C1 segment of cervical spinal cord (tissue), 14 donors: ENCODE measurements at places on chromosomes 1 and 21.
A peak's percentile ranks its signal among the peaks of the same experiment; 100 is the strongest.

DNA sequence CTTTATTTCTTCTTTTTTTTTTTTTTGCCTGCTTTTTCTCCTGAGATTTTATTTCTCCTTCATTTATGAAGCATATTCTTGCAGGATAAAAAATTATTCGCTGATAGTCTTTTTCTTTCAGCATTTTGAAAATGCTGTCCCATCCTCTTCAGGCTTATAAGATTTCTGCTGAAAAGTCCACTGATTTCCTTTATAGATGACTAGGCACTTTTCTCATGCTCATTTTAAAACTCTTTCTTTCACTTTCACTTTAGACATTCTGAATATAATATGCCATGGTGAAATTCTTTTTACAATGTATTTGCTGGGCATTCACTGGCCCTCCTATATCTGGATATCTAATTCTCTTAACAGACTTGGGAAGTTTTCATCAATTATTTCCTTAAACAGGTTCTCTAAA is 25.5 kb upstream of the GTF2B start:
- no peak for DNase-seq

DNA sequence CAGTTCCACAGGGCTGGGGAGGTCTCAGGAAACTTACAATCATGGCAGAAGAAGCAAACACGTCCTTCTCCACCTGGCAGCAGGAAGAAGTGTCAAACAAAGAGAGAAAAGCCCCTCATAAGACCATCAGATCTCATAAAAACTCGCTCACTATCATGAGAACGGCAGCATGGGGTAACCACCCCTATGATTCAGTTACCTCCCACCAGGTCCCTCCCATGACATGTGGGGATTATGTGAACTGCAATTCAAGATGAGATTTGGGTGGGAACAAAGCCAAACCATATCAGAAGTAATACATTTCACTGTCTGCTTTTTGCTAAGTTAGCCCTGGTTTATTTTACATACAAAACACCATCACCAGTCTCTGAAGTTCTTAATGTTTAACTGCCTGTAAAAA is 68.5 kb downstream of the RBM11 start:
- DNase-seq: no peak

DNA sequence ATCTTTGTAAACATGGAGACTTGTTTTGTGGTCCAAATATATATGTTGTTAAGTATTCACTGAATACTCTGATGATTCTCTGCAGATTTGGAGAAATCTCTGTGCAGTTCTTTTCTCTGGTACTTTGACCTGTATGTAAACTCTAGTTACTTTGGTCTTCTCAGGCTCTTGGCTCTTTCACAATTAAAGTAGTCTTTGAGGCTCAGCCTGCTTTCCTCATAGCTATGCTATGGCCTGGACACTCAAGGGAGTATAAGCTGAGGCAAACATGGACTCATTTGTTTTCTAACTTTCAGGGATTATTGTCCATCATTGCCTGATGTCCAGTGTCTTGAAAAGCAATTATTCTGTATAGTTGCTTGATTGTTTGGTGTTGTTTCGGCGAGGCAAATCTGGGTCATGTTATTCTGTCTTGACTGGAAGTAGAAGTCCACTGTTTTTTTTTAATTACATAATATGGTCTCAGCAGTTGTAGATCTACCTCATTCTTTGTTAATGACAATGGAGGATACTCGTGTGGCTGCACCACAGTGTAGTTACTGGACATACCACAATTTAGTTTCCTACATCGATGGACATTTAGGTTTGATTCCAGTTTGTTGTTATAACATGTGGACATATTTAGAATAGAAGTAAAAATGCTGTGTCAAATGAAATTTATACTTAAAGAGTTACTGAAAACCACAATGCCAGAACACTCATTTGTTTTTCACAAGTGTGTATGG is 9.2 kb downstream of the PTBP2 start:
- no peak for DNase-seq

- peak; percentile 21 for DNase-seq
Observed at GRCh38 chr1:67716800-67717199, 31.8 kb downstream of the GADD45A start.

GRCh38 chr1:21604208-21604957 is 64.8 kb downstream of the RAP1GAP start:
- DNase-seq: no peak

- no peak for DNase-seq
Observed at GRCh38 chr1:116951200-116951935, 41.7 kb downstream of the PTGFRN start.

DNA sequence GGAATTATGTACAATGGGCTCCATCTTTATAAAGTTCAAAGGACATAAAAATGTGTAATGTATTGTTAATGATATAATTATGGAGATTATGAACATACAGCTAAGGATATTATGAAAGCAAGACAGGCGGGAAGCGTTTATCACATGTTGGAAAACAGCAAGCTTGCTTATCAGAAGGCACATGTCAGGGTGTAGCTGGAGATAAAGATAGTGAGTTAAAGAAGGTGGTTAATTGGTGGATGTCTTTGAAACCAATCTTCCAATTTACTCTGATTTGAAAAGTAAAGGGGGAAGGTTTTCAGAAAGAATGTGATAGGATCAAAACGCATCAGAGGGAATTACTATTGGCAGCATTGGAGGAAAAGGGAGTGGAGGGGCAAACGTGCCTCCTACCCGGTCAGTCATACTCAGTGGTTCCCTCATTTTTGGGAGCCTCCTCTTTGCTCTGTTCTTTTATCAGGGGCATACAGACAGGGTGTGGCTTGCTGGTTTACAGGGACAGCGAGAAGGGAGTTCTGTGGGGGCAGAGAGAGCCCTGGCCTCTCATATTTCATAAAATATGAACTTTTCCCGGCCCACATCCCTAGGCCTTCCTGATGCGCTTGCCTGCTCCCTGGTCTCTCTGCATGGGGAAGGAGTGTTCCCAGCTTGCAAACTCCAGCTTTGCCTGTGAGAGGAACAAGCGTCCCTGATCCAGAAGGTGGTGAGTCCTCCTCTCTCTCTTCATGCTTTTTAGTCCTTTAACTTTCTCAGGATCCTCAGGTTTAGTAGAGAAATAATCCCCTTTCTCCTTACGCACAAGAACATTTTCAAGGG is 8.0 kb upstream of the SVBP start:
- no peak for DNase-seq

DNA sequence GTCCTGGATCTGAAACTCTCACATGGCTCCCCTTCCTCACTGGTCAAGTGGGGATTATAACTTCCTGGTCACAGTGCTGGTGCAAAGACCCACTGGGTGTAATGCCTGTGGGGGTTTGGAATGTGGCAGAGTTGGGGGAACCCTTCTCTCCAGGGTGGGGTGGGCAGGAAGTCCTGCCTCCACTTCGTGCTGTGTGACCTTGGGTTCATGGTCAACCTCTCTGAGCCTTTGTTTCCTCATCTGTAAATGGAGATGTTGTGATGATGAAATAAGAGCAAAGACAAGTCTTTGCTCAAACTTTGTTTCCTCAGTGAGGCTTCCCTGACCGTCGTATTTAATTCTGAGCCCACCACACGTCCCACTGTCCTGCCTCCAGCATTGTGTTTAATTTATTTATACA is 564.7 kb downstream of the PTPRU start:
- DNase-seq: no peak

- no peak for DNase-seq
Observed at GRCh38 chr1:60898987-60899386, 183.4 kb upstream of the NFIA start.

- no peak for DNase-seq
Observed at GRCh38 chr1:22611530-22611947, 24.9 kb upstream of the C1QA start.

- DNase-seq: no peak
Observed at GRCh38 chr1:101748077-101748476, 248.6 kb downstream of the OLFM3 start.

DNA sequence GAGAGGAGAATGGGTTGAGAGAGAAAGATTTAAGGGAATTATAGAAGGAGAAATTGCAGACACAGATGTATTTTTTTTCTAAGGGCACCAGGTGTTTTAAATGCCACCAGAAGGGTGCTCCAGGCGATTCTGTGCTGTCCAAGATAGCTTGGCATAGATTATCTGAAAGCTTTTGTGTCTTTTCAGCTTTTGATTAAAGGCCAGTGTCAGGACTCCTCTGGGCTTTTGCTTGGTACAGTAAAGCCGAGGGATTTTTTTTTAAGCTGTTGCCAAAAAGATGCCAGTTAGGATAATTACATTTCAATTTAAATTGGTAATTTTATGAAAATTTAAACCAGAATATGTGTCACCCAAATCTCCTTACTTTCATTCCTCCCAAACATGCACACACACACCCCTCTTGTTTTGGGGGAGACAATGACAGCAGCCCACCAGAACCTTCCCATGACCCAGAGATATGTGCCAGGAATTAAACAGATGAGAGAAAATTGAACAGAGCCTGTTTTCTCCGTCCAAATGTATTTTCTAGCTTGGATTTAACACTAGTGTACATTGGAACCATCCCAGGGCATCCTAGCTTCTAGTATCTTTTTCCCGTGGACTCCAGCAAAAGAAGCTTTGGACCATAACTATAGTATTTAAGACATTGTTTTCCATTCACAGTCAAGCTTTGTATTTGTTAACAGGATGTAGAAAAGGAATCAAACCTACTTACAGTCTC is 670.7 kb upstream of the CXADR start:
- DNase-seq: no peak

GRCh38 chr21:38220270-38220737 is 36.5 kb upstream of the KCNJ15 start:
- DNase-seq: no peak

DNA sequence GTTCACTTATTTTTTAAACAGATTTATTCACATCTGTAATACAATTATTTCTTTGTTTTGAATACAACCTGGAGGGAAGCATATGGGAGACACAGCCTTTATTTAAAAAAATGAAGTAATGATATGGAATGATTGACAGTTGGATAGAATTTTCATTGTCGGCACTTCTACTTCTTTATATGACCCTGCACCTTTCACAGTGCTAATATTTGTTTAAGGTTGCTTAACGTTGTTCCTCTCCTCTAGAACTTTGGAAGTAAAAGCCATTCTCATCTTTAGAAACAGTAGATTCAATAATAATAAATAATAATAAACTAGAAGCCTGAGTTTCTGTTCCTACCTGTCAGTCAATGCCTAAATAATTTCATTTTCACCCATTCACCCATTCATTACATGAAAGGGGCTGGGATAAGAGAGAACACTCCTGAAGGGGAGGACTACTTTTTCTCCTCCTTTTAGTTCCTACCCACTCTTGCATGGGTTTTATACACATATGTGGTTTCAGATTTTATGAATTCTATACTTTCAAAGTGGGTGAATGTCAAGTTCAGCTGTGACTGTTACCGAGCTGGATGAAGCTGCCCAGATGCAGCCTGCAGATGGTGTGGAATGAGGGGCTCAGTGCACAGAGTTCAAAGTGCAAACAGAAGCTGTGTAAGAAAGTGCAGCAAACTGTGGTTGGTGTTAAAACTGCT is 9.4 kb downstream of the RUNX1 start:
- no peak for DNase-seq

DNA sequence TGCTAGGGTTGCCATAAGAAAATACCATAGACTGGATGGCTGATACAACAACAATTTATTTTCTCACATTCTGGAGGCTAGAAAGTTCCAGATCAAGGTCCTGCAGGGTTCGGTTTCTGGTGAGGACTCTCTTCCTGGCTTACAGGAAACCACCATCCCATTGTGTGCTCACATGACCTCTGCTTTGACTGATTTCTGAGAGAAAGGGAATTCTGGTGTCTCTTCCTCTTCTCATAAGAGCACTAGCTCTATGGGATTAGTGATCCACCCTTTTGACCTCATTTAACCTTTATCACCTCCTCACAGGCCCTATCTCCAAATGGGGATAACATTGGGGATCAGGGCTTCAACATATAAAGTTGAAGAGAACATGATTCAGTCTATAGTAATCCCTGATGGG is 47.5 kb downstream of the MRPL39 start:
- DNase-seq: no peak

DNA sequence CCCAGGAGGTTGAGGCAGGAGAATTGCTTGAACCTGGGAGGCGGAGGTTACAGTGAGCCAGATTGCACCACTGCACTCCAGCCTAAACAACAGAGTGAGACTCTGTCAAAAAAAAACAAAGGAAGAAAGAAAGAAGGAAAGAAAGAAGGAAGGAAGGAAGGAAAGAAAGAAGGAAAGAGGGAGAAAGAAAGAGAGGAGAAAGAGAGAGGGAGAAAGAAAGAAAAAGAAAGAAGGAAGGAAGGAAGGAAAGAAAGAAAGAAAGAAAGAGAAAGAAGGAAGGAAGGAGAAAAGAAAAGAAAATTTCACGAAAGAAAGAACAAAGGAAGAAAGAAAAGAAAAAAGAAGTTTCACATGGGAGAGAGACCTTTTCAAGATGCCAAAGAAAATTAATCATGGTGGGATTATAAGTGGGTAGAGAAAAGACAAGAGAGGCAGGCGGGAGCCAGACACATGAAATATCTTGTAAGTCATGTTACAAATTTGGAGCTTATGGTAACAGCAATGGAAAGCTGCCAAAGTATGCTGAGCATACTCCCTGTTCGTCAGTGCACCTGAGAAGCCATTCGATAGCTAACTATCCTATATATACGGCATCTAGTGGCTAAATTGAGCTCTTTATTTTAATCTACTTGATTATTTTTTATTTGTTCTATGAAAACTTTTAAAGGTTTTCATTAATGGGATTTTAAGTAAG is 41.3 kb upstream of the TNFSF4 start:
- DNase-seq: no peak

GRCh38 chr1:91783423-91784170 is 102.4 kb downstream of the TGFBR3 start:
- no peak for DNase-seq

- no peak for DNase-seq
Observed at GRCh38 chr1:212089560-212090163, 54.1 kb downstream of the DTL start.

DNA sequence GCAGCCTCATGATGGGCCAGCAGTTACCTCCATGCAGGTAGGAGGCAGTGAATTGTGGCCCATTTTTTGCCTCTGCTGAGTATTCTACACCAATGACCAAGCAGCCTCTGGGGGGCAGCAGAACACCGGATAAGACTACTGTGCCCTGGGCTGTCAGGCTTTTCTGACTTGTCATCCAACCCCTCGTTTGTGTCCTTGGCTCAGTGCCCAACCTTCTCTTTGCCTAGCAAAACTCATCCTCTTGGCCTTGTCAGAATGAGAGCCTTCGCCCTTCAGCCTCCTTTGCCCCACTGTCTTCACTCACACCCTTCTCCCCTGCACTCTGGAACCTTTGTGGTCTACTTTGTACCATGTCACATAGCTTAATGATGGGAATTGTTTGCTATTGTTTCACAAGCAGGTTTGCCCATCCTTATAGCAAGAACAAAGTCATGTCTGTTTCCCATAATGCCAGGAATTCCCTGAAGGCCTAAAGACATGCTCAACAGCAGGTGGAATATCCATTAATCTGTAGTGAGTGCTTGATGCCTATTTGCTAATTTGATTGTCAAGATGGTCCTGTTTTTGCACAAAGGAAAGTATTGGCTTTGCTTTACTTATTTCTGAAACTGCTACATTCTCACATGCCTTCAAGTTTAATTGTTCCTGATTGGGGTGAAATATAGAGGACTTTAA is 255.9 kb downstream of the HHAT start:
- DNase-seq: peak; percentile 82

DNA sequence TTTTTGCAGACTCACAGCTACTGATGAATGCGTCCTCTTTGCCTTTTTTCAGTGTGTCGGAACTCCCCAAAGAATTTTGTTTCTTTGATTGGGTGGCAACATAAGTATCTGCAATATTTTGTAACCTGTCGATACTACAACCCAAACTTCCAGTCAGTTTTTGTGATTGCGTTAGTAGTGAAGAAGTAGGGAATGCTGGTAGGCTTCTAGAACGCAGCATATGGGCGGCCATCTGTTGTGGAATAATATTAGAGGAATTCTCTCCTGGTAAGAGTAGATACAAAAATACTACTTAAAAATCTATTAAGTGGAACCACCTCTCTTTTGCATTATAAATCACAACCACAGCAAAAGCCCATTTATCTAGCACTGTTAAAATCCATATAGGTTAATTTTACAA is 107.4 kb downstream of the LYST start:
- DNase-seq: no peak
